H4 (cell line): ENCODE measurements at places on chromosomes 5 and 9. TPM values are rescaled to one million over a fixed set of nuclear protein-coding genes. Genes with fewer than 3 reads are reported as not detected.

BHMT2 gene
- total RNA-seq = not detected in 2 replicates

ASPN gene
- not detected in 2 replicates for total RNA-seq

PRR7 gene
- 28.6 and 33.7 TPM in 2 replicates for total RNA-seq

PCDHA6 gene
- total RNA-seq = 0.06 TPM in 1 of 2 replicates, not detected in the other

ISOC1 gene
- total RNA-seq = 41.4 and 55.2 TPM in 2 replicates

OBP2B gene
- total RNA-seq = not detected in 2 replicates

FOXD4L4 gene
- total RNA-seq = not detected in 2 replicates

MLANA gene
- not detected in 2 replicates for total RNA-seq

SPINK6 gene
- total RNA-seq = not detected in 2 replicates

ACSL6 gene
- total RNA-seq = 0.43 and 0.46 TPM in 2 replicates

SMIM33 gene
- total RNA-seq = not detected in 2 replicates

MEGF9 gene
- 9.0 and 10.1 TPM in 2 replicates for total RNA-seq

- DNase-seq = no peak
These were observed 145.9 kb upstream of the CDH6 start for GRCh38 chr5:31047621-31048020.

GRCh38 chr9:32584784-32585183 is 11.8 kb upstream of the NDUFB6 start:
- no peak for DNase-seq

GRCh38 chr9:72894342-72894741 is 58.5 kb downstream of the ALDH1A1 start:
- DNase-seq = peak; percentile 7

DNA sequence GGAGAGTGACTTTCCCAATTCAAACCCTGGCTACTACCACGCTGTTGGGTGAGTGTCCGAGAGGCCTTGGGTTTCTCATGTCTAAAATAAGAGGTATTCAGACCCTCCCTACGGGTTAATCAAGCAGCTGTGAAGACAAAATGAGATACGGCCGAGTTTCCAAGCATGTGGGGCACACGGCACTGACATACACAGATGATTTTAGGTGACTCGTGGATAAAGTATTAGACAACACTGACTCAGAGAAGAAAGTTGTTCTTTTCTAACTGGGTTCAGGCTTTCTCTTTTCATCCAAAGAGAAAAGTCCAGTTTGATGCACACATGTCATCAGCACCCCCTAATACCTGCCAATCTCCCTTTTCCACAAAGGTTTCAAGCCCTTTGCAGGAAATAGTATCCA is 15.6 kb downstream of the FOXI1 start:
- no peak for DNase-seq

DNA sequence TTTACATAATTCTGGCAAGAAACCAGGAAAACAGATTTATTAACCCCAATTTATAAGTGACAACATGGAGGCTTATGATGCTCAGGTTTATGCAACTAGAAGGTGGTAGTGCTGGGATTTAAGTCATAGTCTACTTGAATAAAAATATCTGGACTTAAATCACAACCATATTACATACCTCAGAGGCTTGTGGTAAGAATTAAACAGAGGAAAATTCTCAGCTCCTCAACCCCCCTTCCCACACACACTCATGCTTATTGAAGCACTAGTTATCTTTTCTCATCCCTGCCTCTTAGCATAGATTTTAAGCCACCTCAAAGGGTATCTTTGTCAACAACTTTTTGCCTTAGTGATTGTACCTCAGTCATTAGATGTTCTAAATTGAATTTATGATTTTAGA is 731.0 kb downstream of the PRELID2 start:
- no peak for DNase-seq

- DNase-seq = no peak
These were observed 262.9 kb downstream of the AGTPBP1 start for GRCh38 chr9:85478847-85479246.

- no peak for DNase-seq
These were observed 460.2 kb downstream of the GADD45G start for GRCh38 chr9:90064971-90065370.

DNA sequence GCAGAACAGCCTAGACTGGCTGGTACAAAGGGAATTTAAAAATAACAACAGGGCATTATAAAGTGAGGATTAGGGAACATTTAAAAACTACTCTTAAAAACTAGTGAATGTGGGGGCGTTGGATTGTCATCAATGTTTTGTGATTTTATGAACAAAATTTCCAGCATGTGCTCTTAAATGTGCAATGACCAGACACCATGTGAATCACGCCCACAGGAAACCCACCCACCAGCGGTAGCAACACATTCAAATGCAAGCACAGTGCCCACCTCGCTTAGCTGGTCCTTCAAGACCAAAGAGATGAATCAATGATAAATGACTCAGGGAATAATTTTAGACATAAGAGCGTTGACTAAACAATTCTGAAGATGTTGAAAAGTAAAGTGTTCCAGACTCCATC is 40.9 kb downstream of the S1PR3 start:
- DNase-seq = no peak

GRCh38 chr9:10055886-10056395 is 556.9 kb downstream of the PTPRD start:
- no peak for DNase-seq

- no peak for DNase-seq
These were observed 36.2 kb upstream of the IFNK start for GRCh38 chr9:27487927-27488326.

GRCh38 chr9:80410106-80410505 is 838.3 kb downstream of the TLE4 start:
- no peak for DNase-seq

GRCh38 chr9:85401998-85402397 is 339.8 kb downstream of the AGTPBP1 start:
- no peak for DNase-seq

- no peak for DNase-seq
These were observed 193.8 kb downstream of the CSNK1G3 start for GRCh38 chr5:123705741-123706140.

GRCh38 chr5:169197343-169197742 is 103.6 kb downstream of the SLIT3 start:
- DNase-seq = no peak

GRCh38 chr5:178473854-178474253 is 116.3 kb downstream of the COL23A1 start:
- DNase-seq = no peak

DNA sequence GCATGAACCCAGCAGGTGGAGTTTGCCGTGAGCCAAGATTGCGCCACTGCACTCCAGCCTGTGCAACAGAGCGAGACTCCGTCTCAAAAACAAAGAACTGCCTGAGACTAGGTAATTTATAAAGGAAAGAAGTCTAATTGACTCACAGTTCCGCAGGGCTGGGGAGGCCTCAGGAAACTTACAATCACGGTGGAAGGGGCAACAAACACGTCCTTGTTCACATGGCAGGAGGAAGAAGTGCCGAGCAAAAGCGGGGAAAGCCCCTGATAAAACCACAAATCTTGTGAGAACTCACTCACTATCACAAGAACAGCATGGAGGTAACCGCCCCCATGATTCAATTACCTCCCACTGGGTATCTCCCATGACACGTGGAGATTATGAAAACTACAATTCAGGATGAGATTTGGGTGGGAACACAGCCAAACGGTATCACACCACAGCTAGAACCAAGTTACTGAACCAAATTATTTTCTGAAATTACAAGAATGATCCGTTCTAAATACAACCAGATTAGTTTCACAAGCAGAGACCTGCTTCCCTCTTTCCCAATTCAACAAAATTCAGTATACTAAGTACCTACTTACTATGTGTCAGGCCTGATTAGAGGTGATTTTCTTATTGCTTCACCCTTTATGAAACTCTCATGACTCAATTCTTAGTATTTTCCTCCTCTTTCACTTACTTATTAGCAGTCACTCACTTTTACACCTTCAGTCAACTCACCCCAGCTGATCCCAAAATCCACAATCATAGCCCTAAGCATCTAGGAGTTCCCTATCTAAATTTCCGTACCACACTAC is 8.4 kb downstream of the UBTD2 start:
- no peak for DNase-seq

GRCh38 chr9:114096041-114096511 is 3.0 kb downstream of the KIF12 start:
- no peak for DNase-seq

GRCh38 chr5:101393795-101394450 is 490.8 kb upstream of the ST8SIA4 start:
- no peak for DNase-seq

- no peak for DNase-seq
These were observed 61.2 kb downstream of the VAV2 start for GRCh38 chr9:133930682-133931485.

- DNase-seq = no peak
These were observed 25.9 kb upstream of the TESK1 start for GRCh38 chr9:35579130-35579529.

GRCh38 chr5:103057208-103058130 is 62.5 kb downstream of the GIN1 start:
- no peak for DNase-seq

- DNase-seq = no peak
These were observed 864 bp downstream of the PAPPA start for GRCh38 chr9:116154334-116154975.

DNA sequence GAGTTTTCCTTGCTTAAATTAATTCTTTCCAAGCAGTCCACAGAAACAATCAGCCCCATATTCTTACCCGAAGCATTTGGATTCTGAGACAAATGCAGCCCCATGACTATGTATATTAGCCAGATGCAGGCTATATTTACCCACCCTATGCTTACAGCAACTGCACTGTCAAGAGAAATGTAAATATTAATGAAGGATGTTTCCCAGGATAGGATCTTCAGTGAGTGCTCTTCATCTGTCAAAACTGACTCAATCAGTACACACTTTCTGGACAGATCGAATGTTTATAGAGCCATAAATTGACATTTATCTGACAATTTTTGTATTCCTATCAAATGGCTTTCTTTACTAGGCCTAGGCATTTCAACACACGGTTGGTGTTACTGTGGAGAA is 725.3 kb upstream of the SEMA6A start:
- no peak for DNase-seq

- no peak for DNase-seq
These were observed 186.5 kb downstream of the MAN2A1 start for GRCh38 chr5:109876030-109876725.

- DNase-seq = no peak
These were observed 1023.7 kb upstream of the DMAC1 start for GRCh38 chr9:8823131-8823895.

DNA sequence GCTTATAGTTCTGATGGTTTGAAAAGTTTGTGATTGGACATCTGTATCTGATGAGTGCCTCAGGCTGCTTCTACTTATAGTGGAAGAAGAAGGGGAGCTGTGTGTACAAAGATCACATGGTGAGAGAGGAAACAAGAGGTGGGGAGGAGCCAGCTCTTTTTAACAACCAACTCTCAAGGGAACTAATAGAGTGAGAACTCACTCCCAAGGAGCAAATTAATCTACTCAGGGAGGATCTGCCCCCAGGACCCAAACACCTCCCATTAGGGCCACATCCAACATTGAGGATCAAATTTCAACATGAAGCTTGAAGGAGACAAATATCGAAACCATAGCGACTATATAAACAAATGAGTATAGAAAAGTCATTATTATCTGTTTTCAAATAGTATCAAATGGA is 64.7 kb upstream of the PRLR start:
- no peak for DNase-seq

DNA sequence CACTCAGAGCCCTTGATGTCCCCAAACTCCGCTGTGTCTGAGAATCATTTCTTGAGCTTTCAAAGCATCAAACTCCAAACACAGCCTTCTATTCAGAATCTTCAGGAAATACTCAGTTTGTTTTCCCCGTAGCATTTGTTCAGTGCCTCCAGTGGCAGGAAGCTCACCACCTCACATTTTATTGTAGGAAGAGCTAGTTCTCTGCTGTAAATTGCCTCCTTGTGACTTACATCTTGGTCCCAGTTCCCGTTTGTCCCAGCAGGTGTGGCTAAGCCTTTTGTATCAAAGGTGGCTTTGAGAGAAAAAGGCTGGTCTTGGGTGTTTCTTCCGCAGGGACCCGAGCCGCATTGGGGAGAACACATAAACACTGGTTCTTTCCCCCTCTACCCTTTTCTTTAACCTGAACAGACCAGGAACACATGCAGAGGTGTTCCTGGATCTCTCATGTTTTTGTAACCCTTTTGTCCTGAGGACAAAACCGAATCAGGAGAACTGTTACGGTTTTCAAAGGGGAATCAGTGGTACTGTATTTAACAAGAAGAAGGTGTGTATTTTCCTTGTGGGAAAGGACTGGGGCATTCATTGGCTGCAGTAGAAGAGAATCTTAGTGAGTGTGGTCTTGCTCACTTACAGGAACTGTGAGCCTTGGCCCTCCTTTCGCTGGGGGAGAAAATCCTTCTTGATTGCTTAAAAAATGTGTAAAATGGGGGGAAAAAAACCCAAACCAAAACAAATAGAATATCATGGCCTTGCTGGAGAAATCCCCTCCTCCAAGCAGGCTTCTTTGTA is 1.9 kb downstream of the OSMR start:
- peak; percentile 38 for DNase-seq

GRCh38 chr5:38463634-38464521 is 92.6 kb downstream of the LIFR start:
- DNase-seq = peak; percentile 67

DNA sequence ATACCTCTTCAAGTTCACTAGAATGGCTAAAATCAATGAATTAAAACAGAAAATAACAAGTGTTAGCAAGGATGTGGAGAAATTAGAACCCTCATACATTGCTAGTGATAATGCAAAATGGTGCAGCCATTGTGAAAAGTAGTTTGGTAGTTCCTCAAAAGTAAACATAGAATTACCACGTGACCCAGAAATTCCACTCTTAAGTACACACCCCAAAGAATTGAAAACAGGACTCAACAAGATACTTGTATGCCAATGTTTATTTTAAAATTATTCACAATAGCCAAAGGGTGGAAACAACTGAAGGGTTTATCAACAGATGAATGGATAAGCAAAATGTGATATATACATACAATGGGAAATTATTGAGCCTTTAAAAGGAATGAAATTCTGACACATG is 70.3 kb downstream of the BARX1 start:
- no peak for DNase-seq

DNA sequence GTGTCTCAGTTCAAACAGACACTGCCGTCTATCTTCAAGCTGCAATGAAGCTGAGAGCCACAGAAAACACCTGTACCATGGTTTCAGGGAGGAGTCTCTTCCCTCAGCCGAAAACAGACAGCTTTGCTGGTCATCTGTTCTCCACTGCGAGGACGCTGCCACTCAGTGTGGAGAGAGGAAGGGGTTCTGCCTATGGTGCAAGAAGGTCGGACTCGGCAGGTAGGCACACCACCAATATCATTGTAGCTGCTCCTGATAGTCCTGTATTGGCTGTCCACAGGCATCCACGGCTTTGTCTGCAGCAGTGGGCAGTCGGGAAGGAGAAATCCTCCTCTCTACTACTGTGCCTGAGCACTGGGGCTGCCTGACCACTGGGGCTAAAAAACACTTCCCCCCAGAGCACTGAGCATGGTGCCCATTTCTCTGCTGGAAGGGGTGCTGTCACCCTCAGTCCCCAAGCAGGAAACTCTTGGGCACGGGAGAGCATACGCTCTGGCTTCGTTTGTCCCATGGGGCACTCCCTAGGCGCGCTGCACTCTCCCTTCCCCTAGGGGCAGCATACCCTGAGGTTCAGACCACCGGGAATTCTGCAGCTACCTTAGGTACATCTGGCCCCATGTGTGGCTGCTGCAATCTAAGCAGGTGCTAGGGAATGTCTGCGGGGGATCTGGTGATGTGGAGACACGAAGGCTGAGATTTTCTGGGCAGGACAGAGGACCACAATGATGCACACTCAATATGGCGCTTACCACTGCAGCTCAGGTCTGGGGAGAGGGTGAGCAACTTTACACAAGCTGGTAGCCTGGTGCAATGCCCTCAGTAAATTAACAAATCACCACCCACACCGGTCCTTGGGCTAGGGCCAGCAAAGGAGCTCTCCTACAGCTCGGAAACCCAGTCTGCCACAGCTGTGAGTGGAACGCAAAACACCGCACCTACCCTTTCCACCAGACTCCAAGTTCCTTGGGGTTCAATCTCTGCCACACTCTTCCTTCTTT is 880.9 kb upstream of the SEMA6A start:
- DNase-seq = peak; percentile 48
